Cardiac muscle cell (in vitro differentiated cells and primary cell): ENCODE measurements at places on chromosomes 7 and 10. TPM values are rescaled to one million over a fixed set of nuclear protein-coding genes. Genes with fewer than 3 reads are reported as not detected.

CPED1 gene
- total RNA-seq = 0.95 and 3.2 TPM in 2 replicates

HYAL4 gene
- total RNA-seq = not detected in 2 replicates

ACSM6 gene
- total RNA-seq = not detected in 2 replicates

PLEKHS1 gene
- not detected in 2 replicates for total RNA-seq

LRRC4 gene
- total RNA-seq = 8.3 and 9.3 TPM in 2 replicates

LIPM gene
- total RNA-seq = not detected in 2 replicates

ALOX5 gene
- 0.06 and 1.4 TPM in 2 replicates for total RNA-seq

COL13A1 gene
- total RNA-seq = 72.3 and 150 TPM in 2 replicates

TAC1 gene
- total RNA-seq = not detected in 2 replicates

TMEM213 gene
- total RNA-seq = not detected in 2 replicates

TLL2 gene
- total RNA-seq = 0.15 and 0.28 TPM in 2 replicates

CHAT gene
- not detected in 2 replicates for total RNA-seq

NODAL gene
- total RNA-seq = 0.15 and 0.25 TPM in 2 replicates

SPAG6 gene
- not detected in 2 replicates for total RNA-seq

PNLIPRP3 gene
- total RNA-seq = not detected in 2 replicates

CH25H gene
- total RNA-seq = not detected in 2 replicates

GJD4 gene
- total RNA-seq = 0.24 TPM in 1 of 2 replicates, not detected in the other

CYP2E1 gene
- total RNA-seq = 1.1 and 4.1 TPM in 2 replicates

FAM13C gene
- total RNA-seq = 11.2 and 13.4 TPM in 2 replicates

TEX36 gene
- not detected in 2 replicates for total RNA-seq

GALNT17 gene
- total RNA-seq = 2.3 and 5.2 TPM in 2 replicates

VPS50 gene
- total RNA-seq = 15.6 and 22.2 TPM in 2 replicates

BHLHA15 gene
- total RNA-seq = 2.2 TPM in 1 of 2 replicates, not detected in the other

SFMBT2 gene
- 4.4 and 5.9 TPM in 2 replicates for total RNA-seq

PRKAG2 gene
- 33.8 and 43.4 TPM in 2 replicates for total RNA-seq

KCNH2 gene
- 91.5 and 110 TPM in 2 replicates for total RNA-seq

AMZ1 gene
- 0.80 and 1.1 TPM in 2 replicates for total RNA-seq

TCAF2 gene
- 0.21 and 1.6 TPM in 2 replicates for total RNA-seq

STEAP4 gene
- total RNA-seq = not detected in 2 replicates

CCDC146 gene
- 3.0 and 13.6 TPM in 2 replicates for total RNA-seq

GNGT1 gene
- total RNA-seq = not detected in 2 replicates
